ENCODE measurements at places on chromosomes 1 and 21.
A peak's percentile ranks its signal among the peaks of the same experiment; 100 is the strongest.

DNA sequence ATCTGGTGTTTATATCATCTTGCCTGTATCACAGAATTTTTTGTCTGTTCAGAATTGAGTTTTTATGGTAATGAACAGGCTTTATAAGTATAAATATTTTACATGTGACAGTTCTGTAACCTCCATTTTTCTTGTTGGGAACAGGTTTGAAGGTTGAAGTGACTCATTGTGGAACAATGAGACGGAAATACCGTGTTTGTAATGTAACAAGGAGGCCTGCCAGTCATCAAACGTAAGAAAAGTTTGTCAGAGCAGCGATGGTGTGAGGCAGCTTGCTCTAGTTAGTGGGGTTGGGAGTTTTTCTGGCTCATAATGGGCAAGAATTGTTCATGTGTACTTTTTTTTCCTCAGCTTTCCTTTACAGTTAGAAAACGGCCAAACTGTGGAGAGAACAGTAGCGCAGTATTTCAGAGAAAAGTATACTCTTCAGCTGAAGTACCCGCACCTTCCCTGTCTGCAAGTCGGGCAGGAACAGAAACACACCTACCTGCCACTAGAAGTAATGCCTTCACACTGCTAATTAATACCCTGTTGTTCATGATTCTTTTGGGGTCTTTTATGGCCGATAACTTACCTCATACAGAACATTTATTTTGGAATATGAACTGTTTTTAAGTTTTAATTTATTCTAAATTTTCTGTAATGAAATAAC, 75.2 kb upstream of the TEKT2 start:
- peaks cover 12% of the 10 kb centered on the region for H3K36me3 ChIP-seq
- no peak overlapping the region for H3K4me3 ChIP-seq
- DNase-seq = no peak
- H3K27me3 ChIP-seq = no peaks in the 10 kb centered on the region
- H3K4me1 ChIP-seq = no peaks in the 10 kb centered on the region

- peaks cover 15% of the 10 kb centered on the region for H3K27me3 ChIP-seq
- H3K27ac ChIP-seq = no peak overlapping the region
- peaks cover under 1% of the 10 kb centered on the region for H3K4me1 ChIP-seq
- H3K36me3 ChIP-seq = no peaks in the 10 kb centered on the region
- no peak overlapping the region for H3K4me3 ChIP-seq
- no peak for DNase-seq
Measured at GRCh38 chr1:15178571-15179484, 25.3 kb downstream of the TMEM51 start.

DNA sequence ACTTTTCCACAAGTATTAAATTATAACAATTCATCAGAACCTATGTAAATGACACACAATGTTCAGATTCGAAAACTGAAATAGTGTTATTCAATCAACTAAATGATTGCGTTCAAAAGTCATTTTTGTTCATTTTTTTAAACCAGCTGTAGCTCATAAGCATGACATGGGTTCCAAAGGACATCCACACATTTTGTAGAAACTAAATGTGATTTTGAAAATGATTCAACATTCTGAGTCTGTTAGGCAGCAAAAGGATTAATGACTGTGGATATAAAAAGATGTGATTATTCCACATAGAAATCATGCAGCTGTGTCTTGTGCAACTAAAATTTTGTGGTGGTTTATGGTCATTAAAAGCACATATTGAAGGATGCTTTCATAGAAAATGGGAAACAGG, 204.5 kb downstream of the BRINP3 start:
- H3K4me3 ChIP-seq = no peak overlapping the region
- H3K4me1 ChIP-seq = no peaks in the 10 kb centered on the region
- no peak overlapping the region for H3K27ac ChIP-seq
- no peak for DNase-seq
- H3K36me3 ChIP-seq = no peaks in the 10 kb centered on the region

- H3K4me1 ChIP-seq = no peaks in the 10 kb centered on the region
- no peaks in the 10 kb centered on the region for H3K36me3 ChIP-seq
- no peaks in the 10 kb centered on the region for H3K27me3 ChIP-seq
- no peak overlapping the region for H3K27ac ChIP-seq
- no peak overlapping the region for H3K4me3 ChIP-seq
- no peak for DNase-seq
Measured at GRCh38 chr21:45506241-45506817, 35.9 kb downstream of the SLC19A1 start.

DNA sequence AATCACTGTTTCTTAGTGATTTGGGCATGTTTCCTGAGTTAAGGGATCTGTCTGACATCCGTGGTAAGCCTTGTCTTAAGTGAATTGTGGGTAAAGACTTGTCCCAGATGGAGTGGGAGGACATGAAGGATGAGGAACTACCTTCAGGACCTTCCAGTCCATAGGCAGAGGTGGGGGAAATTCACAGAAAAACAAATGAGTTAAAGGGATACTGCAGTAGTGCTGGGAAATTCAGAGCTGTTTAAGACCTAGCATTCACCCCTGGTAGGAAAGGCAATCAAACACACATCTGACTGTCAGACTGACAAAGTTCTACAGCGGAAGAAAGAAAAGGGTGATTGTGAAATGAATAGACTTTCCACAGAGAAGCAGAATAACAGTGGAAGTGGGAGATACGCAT, 3.0 kb downstream of the GNAT2 start:
- H3K4me3 ChIP-seq = no peak overlapping the region
- no peaks in the 10 kb centered on the region for H3K36me3 ChIP-seq
- peaks cover 28% of the 10 kb centered on the region for H3K4me1 ChIP-seq
- H3K27ac ChIP-seq = peak overlapping the region; percentile 22
- peaks cover 2% of the 10 kb centered on the region for H3K27me3 ChIP-seq

GRCh38 chr1:225612287-225612686, 40.6 kb downstream of the ENAH start:
- H3K4me3 ChIP-seq = no peak overlapping the region
- no peak for DNase-seq
- H3K27ac ChIP-seq = no peak overlapping the region
- H3K4me1 ChIP-seq = no peaks in the 10 kb centered on the region
- H3K27me3 ChIP-seq = peaks cover 3% of the 10 kb centered on the region
- H3K36me3 ChIP-seq = no peaks in the 10 kb centered on the region

DNA sequence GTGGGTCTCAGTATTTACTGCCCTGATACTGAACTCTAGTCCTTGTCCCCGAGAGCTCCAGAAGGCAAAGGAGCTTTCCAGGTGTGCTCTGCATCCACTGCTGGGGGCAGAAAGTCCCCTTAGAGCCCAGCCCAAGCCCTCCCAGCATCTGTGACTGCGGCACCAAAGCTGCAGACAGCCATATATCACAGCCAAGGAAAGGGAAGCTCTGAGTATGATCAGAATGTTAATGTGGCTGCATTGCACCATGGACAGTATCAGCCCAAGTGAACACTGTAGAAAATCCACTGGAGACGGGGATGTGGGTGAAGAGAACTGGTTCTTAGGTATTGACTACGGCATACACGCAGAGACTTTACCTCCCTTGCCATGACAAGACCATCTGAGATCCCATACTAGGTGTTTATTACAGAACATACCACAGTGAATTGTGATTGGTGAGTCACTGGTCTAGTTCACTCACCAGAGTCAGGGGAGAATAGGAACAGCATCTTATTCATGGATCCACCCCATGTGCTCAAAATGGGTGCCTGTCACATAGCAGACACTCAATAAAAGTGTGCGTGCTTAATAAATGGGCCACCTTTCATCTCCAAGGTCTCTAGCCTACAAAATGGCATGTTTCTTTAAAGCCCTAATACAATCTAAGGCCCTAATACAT, 170.3 kb downstream of the HHIPL2 start:
- no peaks in the 10 kb centered on the region for H3K4me1 ChIP-seq
- H3K27me3 ChIP-seq = no peaks in the 10 kb centered on the region
- no peaks in the 10 kb centered on the region for H3K36me3 ChIP-seq

- no peak for DNase-seq
- H3K27me3 ChIP-seq = no peaks in the 10 kb centered on the region
- H3K4me1 ChIP-seq = peaks cover 2% of the 10 kb centered on the region
- no peaks in the 10 kb centered on the region for H3K36me3 ChIP-seq
- no peak overlapping the region for H3K27ac ChIP-seq
Measured at GRCh38 chr1:9367806-9368205, 75.1 kb downstream of the SPSB1 start.

GRCh38 chr1:96845464-96845863, 123.9 kb downstream of the PTBP2 start:
- H3K4me1 ChIP-seq = peaks cover 1% of the 10 kb centered on the region
- H3K4me3 ChIP-seq = no peak overlapping the region
- no peak overlapping the region for H3K27ac ChIP-seq

DNA sequence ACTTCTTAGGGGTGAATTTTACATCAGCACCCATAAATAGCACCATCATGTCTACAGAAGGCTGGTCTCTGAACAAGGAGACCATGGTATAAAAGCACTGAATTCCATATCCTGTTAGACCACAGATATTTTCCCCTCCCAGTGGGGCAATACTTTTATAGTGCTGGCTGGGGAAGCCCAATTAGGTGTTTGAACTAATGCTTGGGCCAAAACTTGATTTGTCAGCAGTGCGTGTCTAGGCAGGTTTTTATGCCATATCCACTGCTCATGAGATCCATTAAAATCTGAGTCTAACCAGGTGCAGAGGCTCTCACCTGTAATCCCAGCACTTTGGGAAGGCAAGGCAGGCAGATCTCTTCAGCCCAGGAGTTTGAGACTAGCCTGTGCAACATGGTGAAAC, 623.0 kb downstream of the NPHP4 start:
- H3K36me3 ChIP-seq = peaks cover 1% of the 10 kb centered on the region
- H3K4me3 ChIP-seq = no peak overlapping the region
- H3K27ac ChIP-seq = no peak overlapping the region
- H3K27me3 ChIP-seq = no peaks in the 10 kb centered on the region
- peaks cover 12% of the 10 kb centered on the region for H3K4me1 ChIP-seq
- no peak for DNase-seq

DNA sequence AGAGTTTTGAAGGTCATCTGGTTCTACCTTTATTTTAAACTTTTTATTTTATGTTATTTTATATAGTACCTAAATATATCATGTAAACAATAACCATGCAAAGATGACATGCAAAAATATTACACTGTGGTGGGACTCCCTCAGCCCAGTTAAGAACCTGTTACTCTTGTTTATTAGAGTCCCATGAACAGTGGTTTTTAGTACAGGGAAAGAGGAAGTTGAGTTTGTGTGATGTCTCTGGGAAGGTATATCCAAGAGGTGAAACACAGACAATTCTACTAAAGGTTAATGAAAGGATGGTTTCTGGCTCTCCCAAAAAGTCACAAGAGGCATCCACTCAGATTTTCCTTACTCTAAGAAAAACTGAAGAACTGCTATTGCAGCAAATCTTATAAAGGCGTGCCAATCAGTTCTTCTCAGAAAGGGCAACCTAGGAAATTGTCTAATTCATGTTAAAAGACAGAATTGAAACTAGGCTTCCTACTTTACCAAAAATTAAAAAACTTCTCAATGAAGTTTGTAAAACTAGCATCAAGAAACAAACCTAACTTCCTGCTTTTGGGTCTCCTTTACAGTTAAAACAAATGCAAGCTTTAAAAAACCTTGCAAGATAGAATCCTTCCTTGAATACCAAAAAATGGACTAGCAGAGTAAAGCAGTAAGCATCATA, 19.9 kb downstream of the GFI1 start:
- peaks cover 43% of the 10 kb centered on the region for H3K36me3 ChIP-seq
- H3K27ac ChIP-seq = peak overlapping the region; percentile 37
- peak overlapping the region; percentile 32 for H3K4me3 ChIP-seq
- H3K4me1 ChIP-seq = peaks cover 61% of the 10 kb centered on the region

GRCh38 chr1:97603776-97604175, 317.1 kb downstream of the DPYD start:
- no peak for DNase-seq
- no peaks in the 10 kb centered on the region for H3K36me3 ChIP-seq
- no peaks in the 10 kb centered on the region for H3K4me1 ChIP-seq
- H3K27me3 ChIP-seq = no peaks in the 10 kb centered on the region
- H3K4me3 ChIP-seq = no peak overlapping the region

DNA sequence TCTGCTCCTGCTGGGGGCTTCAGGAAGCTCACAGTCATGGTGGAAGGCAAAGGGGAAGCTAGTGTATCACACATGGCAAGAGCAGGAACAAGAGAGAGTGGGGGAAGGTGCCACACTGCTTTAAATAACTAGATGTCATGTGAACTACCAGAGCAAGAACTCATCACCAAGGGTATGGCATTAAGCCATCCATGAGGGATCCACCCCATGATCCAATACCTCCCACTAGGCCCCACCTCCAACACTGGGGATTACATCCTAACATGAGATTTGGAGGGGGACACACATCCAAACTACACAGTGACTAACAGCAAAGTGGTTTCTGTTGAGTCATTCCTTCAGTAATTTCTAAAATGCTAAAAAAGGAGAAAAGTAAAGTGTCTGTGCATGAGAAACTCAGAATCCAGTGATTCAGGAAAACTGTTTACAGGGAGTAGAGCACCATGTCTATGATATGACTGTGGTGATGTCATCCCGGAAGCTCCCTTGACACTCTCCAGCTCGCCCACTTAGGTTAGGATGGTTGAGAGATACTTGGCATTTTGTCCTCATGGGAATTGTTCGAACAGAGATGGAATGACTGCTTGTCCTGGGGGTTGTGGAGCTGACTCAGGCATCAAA, 50.3 kb downstream of the CHD1L start:
- peaks cover 4% of the 10 kb centered on the region for H3K4me1 ChIP-seq
- no peak for DNase-seq
- H3K27ac ChIP-seq = no peak overlapping the region
- no peaks in the 10 kb centered on the region for H3K27me3 ChIP-seq

DNA sequence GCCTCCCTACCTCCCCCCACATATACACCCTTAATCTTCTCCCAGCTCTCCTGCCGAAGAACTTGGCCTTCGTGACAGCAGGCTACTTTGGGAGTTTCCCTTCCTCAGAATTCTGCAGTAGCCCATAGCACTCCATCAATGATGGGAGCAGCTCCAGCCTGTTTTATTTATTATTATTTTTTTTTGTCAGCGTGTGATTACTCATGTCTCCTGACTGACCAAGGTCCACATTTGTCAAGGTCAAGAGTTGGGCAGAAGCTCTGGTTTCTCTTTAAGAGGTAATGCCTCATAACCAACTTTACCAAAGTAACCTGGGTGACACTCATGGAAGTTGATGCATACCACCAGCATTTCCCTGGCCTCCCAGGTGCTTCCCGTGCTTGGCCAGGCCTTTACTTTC, 125.4 kb downstream of the ZZZ3 start:
- H3K27me3 ChIP-seq = no peaks in the 10 kb centered on the region
- H3K4me1 ChIP-seq = peaks cover 4% of the 10 kb centered on the region
- H3K4me3 ChIP-seq = no peak overlapping the region
- no peak for DNase-seq
- H3K36me3 ChIP-seq = peaks cover 6% of the 10 kb centered on the region

DNA sequence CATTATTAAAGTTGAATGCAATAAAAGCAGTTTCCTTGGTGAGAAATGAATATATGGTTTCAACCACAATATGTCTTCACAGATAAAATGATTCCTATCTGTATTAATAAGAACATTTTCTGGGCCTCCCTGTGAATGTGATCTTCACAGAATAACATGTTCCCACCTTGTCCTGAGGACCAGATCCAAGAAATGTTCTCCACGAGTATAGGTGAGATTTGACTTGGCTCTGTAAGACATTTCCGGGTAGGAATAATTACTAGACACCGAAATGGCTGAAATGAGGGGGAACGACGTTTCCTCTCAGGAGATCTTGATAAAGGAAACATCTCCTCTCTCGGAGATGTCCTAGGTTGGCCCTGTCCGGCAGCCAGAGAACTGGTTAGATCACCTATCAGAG, 61.4 kb downstream of the CLIC6 start:
- H3K27ac ChIP-seq = peak overlapping the region; percentile 13
- no peak overlapping the region for H3K4me3 ChIP-seq
- H3K36me3 ChIP-seq = peaks cover 4% of the 10 kb centered on the region
- DNase-seq = no peak

- H3K4me3 ChIP-seq = no peak overlapping the region
- peaks cover 4% of the 10 kb centered on the region for H3K4me1 ChIP-seq
- no peaks in the 10 kb centered on the region for H3K36me3 ChIP-seq
- H3K27me3 ChIP-seq = peaks cover 37% of the 10 kb centered on the region
- H3K27ac ChIP-seq = no peak overlapping the region
Measured at GRCh38 chr1:181429462-181429861, 53.9 kb upstream of the CACNA1E start.
